ENCODE measurements at places on chromosomes 2 and 18.

DNA sequence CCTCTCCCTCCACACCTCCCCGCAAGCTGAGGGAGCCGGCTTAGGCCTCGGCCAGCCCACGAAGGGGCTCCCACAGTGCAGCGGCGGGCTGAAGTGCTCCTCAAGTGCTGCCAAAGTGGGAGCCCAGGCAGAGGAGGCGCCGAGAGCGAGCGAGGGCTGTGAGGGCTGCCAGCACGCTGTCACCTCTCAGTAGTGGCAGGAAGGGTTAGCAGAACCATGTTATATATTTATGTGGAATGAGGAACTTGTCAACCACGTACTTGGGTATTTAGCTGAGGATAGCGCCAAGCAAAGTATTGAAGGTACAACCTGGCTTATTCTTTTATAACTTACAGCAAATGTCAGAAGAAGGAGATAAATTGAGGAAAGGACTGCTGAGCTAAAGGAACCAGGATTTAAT lies 144.1 kb upstream of the MGAT5 start:
- no peak for DNase-seq

- DNase-seq = no peak
These were observed at the start of gene POMC for GRCh38 chr2:25168256-25169072. TSS of gene POMC (minus strand) at chr2:25168580. CDS start at chr2:25164772, 3,808 bp downstream.

- DNase-seq = no peak
These were observed 3.5 kb downstream of the ACTR2 start for GRCh38 chr2:65231121-65231520.

DNA sequence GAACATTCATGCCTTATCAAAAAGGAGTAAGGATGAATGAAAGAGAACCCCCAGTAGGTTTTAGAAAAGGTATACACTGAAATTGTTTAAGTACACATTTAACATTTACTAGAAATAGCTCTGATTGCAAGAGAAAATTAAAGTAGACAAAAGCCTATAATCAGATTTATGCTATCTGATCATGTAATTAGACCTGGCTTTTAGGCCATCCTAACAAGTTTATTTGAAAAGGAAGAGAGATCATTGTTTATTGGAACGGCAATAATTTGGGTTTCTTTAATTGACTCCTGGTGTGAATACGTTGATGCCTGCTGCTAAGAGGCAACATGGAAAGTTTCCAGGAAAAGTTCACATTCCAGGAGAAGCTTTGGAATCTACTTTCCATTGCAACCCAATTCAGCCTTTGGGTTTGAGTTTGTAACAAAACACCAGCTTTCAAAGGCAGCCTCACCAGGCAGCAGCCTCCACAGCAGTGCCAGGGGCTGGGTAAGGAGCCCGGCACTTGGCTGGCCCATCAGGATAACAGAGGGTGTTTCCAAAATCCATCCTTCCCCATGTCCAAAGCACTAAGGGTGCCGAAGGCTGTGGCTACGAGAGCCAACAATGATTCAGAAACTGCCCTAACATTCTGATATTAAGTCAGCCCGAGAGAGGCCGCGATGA lies 18.0 kb downstream of the FZD7 start:
- DNase-seq = no peak

GRCh38 chr2:10385933-10386773 lies 62.0 kb downstream of the ODC1 start:
- DNase-seq = no peak

GRCh38 chr2:150486539-150487484 lies 655 bp downstream of the RND3 start:
- no peak for DNase-seq

DNA sequence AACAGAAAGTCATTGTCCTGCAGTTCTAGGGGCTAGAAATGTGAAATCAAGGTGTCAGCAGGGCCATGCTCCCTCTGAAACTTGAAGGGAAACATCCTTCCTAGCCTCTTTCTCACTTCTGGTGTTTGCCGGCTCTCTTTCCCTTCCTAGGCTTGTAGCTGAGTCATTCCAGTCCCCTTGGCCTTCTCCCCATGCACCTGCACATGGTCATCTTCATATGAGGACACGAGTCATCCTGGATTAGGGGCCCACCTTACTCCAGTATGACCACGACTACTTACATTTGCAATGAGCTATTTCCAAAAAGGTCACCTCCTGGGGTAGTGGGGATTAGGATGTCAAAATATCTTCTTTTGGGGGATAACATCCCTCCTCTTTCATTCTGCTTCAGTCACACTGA lies 168.5 kb upstream of the CXCR4 start:
- DNase-seq = no peak

DNA sequence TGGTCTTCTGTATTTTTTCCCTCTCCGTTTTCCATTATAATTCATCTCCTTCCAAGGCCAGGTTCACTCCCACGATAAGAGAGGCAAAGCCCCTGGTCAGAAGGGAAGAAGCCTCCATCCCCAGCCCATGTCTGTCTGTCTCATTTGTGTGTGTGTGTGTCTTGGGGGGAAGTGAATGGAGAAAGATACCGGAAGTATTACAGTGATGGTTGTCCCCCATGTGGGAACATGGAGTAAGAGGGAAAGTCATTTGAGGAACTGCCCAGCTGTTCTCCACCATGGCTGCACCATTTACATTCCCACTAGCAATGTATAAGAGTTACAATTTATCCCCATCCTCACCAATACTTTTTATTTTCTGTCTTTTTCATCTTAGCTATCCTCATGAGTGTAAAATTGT lies 113.6 kb upstream of the ATP8B1 start:
- no peak for DNase-seq

DNA sequence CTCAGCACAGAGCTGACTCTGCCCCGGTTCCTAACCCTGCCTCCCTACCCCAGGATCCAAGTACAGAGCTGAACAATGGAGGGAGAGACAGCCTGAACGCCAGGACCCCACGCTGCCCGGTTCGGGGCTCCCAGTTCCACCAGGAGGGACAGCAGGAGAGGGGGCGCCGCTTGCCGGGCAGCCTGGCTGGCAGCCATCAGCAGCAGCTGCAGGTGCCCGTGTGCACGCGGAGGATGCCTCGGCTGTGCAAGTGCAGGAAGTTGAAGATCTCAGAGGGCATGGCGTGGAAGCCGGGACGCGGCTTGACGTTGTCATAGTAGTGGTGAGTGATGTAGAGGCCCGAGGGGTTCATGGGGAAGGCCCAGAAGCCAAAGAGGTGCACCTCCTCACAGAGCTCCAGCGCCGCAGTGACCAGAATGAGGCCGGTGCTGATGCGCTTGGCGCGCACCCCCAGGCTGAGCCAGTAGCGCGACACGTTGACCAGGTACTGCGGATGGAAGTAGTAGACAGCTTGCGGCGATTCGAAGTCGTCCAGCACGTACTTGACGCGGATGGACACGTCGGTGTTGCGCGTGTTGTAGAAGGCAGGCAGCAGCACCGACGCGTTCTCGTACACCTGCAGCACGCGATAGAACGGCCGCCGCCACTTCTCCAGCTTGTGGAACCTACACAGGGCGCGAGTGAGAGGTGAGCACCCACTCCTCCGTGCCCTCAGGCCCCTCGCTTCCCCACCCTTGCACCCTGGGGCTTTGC lies 23.0 kb upstream of the LOXHD1 start:
- DNase-seq = no peak

DNA sequence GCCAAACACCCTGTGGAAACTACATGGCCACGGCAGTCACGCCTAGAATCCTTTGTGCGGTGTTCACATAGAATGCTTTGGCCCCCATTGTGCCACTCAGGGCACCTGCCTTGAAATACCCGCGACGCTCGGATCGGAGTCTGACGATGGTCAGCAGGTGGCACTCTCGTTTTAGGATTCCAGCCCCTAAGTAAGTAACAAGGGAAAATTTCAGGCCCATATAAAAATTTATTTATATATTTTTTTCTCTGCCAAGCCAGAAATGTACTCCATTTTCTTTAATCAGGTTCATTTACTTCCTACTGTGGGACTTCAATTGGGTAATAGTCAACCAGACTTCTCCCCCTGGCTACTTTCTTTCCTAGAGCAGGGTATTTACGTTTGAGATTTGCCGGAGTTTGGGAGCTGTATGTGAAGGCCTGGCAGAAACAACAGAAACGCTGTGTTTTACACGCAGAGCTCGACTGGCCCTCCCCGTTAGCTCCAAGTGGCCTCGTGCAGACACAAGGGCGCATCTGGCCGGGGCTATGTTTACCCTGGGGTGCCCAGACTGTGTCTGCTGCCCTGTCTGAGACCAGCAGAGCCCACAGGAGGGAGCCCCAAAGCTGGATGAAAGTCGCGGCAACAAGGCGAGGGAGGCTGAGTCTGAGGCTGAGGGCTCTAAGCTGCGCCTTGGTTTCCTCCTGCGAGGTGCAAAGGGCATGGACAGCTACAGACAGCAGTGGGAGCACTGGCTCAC lies 41.6 kb downstream of the LRRC30 start:
- peak; percentile 25 for DNase-seq

GRCh38 chr2:143261986-143262385 lies 132.8 kb downstream of the ARHGAP15 start:
- DNase-seq = no peak

DNA sequence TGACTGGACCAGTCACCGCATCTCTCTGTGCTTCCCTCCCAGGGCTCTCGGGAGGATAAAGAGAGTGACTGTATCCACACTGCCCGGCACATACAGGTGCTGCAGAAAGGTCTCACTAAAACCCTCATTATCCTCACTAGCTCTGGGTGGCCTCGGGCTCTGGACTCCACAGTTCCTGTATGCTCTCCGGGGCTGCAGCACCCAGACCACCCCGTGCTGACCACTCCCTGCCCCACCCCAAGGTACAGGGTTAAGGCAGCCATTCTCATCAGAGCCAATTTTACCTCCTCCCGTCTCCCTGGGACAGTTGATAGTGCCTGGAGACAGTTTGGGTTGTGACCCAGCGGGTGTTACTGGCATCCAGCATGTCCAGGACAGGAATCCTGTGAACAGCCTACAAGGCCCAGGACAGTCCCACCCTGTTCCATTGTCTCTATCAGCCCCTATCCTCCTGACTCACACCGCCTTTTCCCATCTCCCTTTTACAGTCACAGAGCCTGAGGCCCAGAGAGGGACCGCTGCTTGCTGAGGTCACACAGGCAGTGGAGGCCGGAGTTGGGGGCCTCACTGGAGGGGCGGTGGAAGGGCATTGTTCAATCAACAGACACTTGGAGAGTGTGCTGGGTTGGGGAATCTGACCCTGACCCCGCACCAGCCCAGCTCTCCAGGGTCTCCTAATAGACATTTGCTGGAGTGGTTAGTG lies 1.7 kb downstream of the ZAP70 start:
- no peak for DNase-seq

GRCh38 chr2:127389778-127390435 lies 2.1 kb upstream of the MAP3K2 start:
- no peak for DNase-seq

- no peak for DNase-seq
These were observed 74.2 kb upstream of the RGPD5 start for GRCh38 chr2:109719871-109720270.

DNA sequence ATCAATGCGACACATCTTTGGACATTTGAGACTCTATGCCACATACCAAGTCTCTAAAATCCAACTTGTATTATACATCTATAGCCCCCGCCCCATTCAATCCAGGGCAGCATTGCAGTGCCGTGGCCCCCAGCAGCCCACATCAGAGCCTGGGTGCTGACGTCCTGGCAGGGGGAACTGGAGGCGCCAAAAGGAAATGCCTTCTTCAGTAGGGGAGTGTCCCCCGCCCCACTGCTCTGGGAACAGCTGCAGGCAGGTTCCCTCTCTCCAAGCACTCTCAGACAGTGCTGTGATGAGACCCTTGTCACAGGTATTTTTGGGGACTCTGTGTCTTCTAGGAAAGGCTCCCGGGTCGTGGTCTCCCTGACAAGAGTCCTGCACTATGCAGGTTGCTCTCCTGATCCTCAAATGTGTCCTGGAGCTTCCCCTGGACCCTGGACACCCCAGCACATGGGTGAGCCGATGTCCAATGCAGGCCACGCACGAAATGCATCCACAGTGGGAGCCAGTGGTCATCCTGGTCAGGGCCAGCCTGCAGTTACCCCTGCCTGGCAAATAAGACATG lies 188.7 kb downstream of the RTP5 start:
- no peak for DNase-seq

GRCh38 chr2:45337481-45337880 lies 273.6 kb downstream of the SRBD1 start:
- no peak for DNase-seq

DNA sequence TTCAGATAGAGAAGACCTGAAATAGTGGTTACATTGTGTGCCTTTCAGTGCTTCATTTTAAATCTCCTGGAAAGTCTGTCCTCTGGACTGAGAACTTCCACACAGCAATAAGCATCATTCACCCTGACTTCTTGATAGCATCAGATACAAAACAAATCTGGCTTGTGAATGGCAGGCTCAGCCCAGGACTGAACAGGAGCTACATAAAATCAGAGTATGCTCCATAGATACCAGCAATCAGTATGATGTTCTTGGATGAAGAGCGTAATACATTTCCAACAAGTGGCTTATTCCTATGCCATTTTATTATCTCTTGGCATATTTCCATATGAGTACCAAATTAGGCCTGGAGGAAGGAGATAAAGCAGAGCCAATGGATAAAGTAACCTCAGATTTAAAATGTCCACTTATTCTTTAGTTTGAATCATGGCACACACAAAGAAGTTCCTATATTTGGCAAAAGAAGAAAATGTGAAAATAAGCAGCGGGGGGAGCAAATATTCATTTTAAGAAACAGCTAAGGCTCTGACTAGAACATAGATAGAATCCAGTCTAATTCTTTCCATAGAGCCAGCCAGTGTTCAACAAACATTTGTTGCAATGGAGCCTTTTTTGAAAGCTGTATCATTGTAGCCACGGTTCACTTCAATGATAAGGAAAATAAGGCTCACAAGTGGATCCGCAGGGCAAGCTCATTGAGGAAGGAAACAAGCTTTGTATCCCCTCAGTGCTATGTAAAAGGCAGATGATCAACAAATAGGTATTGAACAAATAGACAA lies 230.8 kb upstream of the CHAC2 start:
- DNase-seq = no peak

All from hypothalamus (tissue), 51 donors.